ENCODE measurements at places on chromosomes 4 and X.
A peak's percentile ranks its signal among the peaks of the same experiment; 100 is the strongest.

DNA sequence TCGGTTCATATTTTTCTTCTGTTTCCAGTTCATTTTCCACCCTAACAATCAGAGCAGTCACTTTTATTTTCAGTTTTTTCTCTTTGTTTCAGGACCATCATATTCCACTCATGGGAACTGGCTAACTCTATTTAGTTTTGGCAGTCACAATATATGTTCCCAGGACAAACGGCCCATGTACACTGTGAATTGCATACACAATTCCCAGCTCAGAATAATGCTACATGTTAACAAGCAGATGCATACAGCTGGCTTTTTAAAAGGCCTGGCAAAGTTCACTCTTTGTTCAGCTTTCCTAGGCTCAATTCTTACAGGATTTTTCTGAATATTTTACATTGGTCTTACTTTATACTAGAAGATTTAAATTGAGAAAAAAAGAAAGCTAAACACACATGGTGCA, 224.9 kb downstream of the ANKRD50 start:
- DNase-seq, result no peak

DNA sequence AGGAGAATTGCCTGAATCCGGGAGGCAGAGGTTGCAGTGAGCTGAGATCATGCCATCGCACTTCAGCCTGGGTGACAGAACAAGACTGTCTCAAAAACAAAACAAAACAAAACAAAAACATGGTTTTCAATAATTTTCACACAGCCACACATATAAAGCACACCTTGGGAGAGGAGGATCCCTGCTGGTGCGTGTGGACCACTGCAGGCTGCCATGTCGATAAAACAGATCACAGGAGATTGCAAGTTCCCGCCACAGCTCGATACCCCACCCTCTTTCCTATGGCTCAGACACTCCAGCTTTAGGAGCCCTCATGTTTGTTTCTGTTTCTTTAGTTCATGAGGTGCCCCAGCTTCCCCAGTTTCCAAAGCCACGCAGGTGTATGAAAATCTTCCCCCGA, 31.3 kb upstream of the CLDN24 start:
- no peak for DNase-seq

GRCh38 chr4:6926681-6927478, 17.3 kb downstream of the TBC1D14 start:
- peak; percentile 63 for DNase-seq

DNA sequence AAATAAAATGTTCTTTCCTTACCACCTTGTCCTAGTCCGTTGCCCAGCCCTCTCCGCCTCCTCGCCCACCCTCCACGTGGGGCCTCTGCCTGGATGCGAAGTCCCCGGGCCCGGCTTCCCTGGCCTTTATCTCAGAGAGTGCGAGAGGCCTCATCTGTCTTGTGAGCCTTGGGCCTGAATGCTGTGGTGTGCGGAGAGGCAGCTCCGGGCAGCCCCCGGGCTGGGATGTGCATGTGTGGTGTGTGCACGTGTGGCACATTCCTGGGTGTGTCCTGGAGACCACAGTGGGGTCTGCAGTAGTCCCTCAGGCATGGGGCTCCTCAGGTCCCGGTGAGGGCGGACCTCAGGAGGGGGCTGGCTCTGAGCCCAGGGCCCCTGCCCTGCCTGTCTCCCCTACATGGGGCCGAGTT, 31.4 kb downstream of the DOK7 start:
- no peak for DNase-seq

DNA sequence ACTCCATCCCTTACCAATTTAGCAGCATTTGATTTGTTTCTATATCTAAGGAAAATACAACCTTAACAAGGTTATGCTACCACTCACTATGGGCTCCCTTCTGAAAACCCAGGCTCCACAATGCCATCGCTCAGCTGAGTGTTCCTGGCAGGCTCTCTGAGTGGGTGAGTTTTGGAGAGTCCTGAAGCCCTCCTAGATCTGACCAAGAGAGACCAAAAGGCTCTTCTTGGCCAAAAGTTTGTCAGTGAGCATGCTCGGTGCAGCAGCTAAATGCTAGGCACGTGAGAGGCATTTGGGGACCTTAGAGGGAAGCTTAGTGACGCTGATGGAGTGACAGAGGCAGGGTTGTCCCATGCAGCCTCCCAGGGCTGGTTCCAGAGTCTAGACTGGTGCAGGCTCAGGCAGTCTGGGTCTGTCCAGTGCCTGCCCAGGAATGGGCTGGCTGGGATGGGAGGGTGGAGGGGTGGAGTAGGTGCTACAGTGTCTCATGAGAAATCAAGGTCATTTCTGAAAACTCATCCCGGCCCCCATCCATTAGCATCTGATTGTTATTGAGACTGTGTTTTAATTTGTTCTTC, 346.8 kb downstream of the NR3C2 start:
- no peak for DNase-seq

DNA sequence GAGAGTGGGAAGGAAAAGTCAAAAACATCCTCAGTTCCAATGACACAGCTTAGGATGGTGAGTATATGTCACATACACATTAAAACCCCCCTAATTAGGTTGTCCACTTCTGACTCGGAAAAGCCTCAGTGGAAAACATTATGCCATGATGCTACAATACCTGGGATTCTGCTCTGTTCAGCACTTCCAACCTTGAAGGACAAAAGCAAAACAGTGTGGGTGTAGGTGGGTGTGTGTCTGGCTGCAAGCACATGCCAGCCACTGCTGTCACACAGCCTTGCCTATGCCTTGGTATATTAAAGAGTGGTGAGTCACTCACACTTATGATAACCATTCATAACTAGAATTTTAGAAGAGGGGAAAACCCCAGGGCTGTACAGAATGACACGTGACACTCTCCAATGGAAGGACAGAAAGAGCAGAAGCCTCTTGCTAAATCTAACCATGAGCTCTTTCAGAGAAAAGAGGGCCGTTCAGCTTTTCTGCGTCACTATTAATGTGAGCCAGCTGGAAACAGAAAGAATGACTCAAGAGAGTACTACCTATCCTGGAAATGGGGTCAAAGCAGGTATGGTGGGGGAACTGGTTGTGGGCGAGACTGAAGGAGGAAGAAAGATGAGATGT, 159.6 kb downstream of the TET2 start:
- DNase-seq, result peak; percentile 50

DNA sequence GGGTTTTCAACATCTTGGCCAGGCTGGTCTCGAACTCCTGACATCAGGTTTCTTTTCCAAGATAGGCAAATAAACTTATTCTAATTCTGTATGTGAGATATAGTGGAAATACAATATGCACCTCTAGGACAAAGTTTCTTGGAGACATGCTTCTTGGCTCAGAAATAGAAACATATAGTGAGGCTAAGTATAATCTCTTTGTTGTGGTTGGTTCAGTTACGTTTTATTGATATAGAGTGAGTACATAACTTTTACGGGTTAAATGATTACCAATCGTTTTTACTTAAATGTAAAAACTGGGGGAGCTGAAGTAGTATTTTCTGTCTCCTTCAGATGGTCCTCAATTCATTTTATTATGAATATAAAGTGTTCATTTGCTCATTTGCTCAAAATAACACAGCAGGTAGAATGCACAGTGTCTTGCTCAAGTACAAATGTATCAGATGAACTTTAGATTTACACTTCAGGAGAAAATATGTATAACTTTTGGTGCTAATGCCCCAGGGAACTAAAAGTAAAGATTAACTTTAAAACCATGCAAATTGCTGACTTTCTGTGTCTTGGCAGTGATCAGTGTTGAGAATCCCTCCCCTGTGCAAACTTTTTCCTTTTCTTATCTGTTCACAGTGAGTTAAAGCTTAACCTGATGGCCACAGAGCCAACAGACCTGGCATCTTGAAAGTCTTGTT, 77.6 kb downstream of the AFF1 start:
- DNase-seq, result no peak

GRCh38 chrX:93874554-93874953, 200.5 kb downstream of the FAM133A start:
- no peak for DNase-seq

- no peak for DNase-seq
Observed at GRCh38 chrX:47797084-47797483, 39.6 kb upstream of the ZNF81 start.

DNA sequence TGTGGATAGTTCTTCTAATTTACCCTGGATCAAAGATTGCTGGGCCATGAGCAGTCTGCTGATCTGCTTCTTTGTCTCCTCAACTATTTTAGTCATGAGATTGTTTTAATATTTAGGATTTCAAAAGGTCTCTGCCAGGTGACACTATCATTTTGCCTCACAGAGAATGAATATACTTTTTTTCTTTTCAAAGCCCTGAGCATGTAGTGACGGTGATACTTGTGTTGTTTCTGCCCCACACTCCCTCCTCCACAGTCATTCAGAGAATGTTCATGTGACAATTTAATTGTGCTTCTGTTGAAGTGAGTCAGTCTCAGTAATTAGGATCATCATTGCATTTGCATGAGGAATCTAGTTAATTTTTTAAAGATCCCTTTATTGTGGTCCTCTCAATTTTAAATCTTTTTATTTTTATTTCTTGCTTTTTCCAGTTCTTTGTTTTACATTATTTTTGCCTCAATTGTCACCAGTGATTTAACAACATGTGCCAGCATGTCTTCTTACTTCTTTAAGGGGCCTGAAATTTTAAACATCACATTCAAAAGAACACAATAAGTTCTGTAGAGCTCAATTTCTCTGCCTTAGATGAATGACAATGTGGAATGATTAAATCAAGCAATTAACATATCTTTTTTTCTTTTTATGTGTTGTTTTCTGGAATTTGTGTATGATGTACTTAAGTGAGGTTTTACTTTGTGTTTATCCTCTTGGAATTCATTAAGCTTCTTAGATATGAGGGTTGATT, 12.3 kb downstream of the MMRN1 start:
- no peak for DNase-seq

DNA sequence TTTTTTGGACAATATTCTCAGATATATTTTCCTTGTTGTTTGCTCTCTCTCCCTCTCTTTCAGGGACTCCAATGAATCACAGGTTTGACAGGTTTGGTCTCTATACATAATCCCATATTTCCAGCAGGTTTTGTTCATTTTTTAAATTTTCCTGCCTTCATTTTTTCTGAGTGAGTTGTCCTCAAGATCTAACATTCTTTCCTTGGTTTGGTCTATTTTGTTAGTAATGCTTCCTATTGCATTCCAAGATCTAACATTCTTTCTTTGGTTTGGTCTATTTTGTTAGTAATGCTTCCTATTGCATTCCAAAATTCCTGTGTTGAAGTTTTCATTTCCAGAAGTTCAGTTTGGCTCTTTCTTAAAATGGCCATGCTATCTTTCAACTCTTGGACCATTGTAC, 45.3 kb upstream of the ZMAT1 start:
- no peak for DNase-seq

- DNase-seq, result no peak
Observed at GRCh38 chr4:180932370-180933001, 1310.7 kb upstream of the TENM3 start.

- DNase-seq, result no peak
Observed at GRCh38 chr4:113760795-113761619, 531 bp downstream of the CAMK2D start.

GRCh38 chr4:184612074-184612473, 37.2 kb downstream of the CASP3 start:
- no peak for DNase-seq

GRCh38 chr4:7783541-7783940, 156.1 kb downstream of the AFAP1 start:
- DNase-seq, result no peak

DNA sequence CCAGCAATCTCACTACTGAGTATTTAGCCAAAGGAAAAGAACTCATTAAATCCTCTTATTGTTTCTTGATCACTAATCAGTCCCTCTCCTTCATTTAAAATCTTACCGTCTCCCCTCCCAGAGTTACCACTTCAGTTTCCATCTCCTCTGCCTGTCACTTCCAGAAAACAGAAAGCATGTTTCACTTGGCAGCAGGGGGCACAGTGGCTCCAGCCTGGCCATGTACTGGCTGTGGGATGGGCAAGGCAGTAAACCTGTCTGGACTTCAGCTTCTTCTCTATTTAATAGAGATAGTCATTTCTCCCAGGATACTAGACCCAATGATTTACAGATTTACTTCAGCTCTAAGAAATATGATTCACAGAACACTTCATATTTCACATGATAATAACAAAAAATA, 63.2 kb downstream of the CD40LG start:
- DNase-seq, result no peak

DNA sequence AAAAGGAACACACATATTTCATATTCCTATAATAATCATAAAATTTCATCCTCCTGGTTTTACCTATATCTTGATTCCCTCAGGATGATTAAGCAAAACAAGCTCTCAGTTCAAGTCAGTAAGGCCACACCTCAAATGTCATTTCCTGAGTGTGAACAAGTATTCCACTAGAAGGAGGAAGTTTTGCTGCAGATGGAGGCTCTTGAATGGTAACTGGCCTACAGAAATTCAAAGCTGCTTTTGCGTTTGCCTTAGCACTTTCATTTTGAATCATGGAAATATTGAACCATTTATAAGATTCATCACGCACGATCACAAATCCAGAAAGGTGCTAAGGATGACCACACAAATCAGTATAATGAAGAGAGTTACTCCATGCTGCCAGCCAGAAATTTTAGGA, 254.4 kb upstream of the CXXC4 start:
- DNase-seq, result no peak

DNA sequence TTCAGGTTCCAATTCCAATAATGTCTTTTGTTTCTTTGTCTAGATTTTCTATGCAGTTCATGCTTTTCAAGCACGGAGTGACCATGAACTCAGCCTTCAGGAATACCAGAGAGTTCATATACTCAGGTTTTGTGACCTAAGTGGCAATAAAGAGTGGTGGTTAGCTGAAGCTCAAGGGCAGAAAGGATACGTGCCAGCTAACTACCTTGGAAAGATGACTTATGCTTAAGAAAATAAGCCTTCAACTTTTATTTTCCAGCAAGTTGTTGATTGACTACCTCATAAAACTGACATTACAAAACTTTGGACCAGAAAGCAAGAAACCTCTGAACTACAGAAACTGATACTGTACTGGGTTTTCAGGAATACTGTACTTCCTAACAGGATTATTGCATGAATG, 30.8 kb downstream of the INTS12 start:
- no peak for DNase-seq

GRCh38 chrX:134542485-134542884, 82.5 kb downstream of the HPRT1 start:
- DNase-seq, result no peak

GRCh38 chr4:106690487-106690886, 321.9 kb upstream of the GIMD1 start:
- DNase-seq, result no peak

DNA sequence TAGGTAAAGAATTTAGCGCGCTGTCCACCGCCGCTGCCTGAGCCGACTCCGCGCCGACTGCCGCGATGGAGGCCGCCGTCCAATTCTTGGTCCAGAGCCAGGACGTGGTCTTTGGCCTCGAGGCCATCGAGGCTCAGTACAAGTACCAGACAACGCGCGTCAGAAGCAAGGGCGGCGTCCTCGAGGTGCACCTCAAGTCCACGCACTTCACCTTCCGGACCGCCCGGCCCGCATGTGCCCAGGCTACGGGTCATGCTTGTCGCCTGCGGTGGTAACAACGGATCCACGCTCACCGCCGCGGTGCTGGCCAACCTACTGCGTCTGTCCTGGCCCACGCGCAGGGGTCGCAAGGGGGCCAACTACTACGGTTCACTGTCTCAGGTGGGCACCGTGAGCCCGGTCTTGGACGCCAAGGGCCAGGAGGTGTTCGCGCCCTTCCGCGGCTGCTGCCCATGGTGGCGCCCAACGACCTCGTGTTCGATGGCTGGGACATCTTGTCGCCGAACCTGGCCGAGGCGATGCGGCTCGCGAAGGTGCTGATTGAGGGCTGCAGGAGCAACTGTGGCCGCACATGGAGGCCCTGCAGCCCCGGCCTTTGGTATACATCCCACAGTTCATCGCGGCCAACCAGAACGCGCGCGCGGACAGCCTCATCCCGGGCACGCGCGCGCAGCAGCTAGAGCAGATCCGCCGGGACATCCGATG, 128.0 kb downstream of the ANAPC4 start:
- no peak for DNase-seq
